ENCODE measurements at places on chromosomes 2 and 18. TPM values are rescaled to one million over a fixed set of nuclear protein-coding genes. Genes with fewer than 3 reads are reported as not detected.

- H3K4me1 ChIP-seq, result no peaks in the 10 kb centered on the region
- no peaks in the 10 kb centered on the region for H3K36me3 ChIP-seq
Measured at GRCh38 chr2:118586312-118586711, 261.1 kb downstream of the EN1 start.

- H3K4me3 ChIP-seq, result no peak overlapping the region
- H3K27me3 ChIP-seq, result no peaks in the 10 kb centered on the region
- no peaks in the 10 kb centered on the region for H3K36me3 ChIP-seq
- no peak overlapping the region for H3K27ac ChIP-seq
- H3K4me1 ChIP-seq, result no peaks in the 10 kb centered on the region
Measured at GRCh38 chr2:51213826-51214225, 181.9 kb upstream of the NRXN1 start.

DNA sequence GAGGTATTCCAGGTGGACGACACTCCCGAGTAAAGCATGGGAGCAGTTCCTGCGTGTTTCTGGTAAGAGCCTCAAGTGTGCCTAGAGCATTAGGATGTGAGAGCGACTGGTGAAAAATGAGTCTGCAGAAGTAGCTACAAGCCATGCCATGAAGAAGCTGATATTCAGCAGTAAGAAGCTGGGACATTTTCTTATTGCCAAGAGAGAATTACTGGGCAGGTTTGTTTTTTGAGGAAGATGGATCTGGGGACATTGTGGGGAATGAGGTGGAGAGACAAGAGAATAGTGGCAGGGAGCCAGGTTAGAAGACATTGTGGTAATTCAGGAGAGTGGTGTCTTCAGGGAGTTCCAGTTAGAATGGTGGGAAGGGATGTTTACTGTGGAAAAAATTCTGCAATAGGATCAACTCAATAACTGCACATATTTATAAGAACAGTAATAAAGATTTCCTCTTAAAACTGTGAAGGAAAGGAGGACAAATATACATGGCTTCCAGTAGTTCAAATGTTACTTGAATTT lies 38.2 kb downstream of the CRIM1 start:
- no peak for DNase-seq
- H3K36me3 ChIP-seq, result no peaks in the 10 kb centered on the region
- peak overlapping the region; percentile 69 for H3K27ac ChIP-seq
- H3K4me1 ChIP-seq, result peaks cover 61% of the 10 kb centered on the region

The SLC9A4 gene
- not detected for total RNA-seq

The PDE11A gene
- total RNA-seq, result 16.8 TPM

- H3K27ac ChIP-seq, result no peak overlapping the region
- no peaks in the 10 kb centered on the region for H3K27me3 ChIP-seq
Measured at GRCh38 chr2:96074156-96074555, 39.4 kb upstream of the GPAT2 start.

- peaks cover 4% of the 10 kb centered on the region for H3K4me1 ChIP-seq
- no peaks in the 10 kb centered on the region for H3K27me3 ChIP-seq
- no peak overlapping the region for H3K27ac ChIP-seq
- H3K36me3 ChIP-seq, result no peaks in the 10 kb centered on the region
- H3K4me3 ChIP-seq, result no peak overlapping the region
Measured at GRCh38 chr18:62289047-62289446, 36.1 kb upstream of the TNFRSF11A start.

GRCh38 chr2:134163336-134163735 lies 90.5 kb upstream of the MGAT5 start:
- H3K27ac ChIP-seq, result no peak overlapping the region
- no peaks in the 10 kb centered on the region for H3K4me1 ChIP-seq
- no peaks in the 10 kb centered on the region for H3K27me3 ChIP-seq

The LRRTM1 gene
- 0.49 TPM for total RNA-seq

DNA sequence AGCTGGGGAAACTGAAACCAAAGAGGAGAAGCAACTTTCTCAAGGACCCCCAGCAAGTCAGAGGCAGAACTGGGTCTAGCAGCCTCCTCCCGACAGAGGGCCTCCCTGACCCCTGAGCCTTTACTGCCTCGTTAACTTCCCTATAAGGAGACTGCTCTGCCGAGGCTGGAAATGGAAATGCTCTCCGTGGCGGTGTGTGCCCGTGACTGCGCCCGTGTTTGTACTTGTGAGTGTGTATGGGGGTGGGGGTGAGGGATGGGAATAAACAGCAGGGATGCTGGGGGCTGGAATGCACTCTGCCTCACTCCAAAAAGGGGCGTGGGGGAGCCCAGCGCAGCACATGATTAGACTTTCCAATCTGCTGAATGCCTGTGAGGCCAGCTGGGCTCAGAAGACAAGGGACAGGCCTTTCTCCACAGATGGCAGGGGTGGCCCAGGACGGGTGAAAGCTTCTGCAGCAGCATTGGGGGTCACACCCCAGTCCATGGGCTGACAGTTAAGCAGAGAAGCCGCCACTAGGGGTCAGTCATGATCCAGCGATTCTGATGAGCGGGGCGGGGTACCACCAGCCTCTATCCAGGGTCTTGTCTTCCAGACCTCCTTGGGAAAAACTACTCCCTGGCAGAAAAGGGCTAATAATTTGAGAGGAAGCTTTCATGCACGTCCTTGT lies 26.8 kb downstream of the MPHOSPH10 start:
- peak overlapping the region; percentile 70 for H3K27ac ChIP-seq
- no peaks in the 10 kb centered on the region for H3K4me1 ChIP-seq

DNA sequence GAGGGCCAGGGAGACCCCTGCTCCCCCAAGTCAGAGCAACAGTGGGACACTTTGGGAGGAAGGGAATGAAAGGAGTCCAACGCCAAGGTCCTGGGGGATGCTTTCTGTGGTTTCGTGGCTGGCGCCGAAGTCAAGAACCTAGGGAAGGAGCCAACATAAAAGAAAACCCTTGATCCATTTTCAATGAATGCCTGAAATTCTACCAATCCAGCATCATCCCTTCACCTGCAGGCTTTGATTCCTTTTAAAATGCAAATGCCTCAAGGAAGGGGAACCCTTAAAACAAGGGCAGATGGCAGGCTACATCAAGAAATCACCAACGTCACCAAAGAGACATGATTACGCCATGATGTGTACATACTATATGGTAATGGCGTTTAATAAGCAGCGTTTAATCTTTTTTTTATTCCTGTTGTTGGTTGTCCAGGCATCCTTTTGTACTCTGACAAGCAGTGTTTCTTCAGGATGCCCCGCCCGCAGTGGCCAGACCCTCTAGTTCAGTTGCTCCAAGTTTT lies 123.3 kb upstream of the SLC1A4 start:
- no peak overlapping the region for H3K27ac ChIP-seq
- peaks cover 13% of the 10 kb centered on the region for H3K4me1 ChIP-seq
- no peak for DNase-seq
- H3K4me3 ChIP-seq, result peak overlapping the region; percentile 66
- H3K27me3 ChIP-seq, result no peaks in the 10 kb centered on the region

- DNase-seq, result no peak
- no peaks in the 10 kb centered on the region for H3K27me3 ChIP-seq
- H3K4me3 ChIP-seq, result no peak overlapping the region
Measured at GRCh38 chr2:19503406-19503805, 145.0 kb upstream of the OSR1 start.

The ST8SIA5 gene
- 0.81 TPM for total RNA-seq

DNA sequence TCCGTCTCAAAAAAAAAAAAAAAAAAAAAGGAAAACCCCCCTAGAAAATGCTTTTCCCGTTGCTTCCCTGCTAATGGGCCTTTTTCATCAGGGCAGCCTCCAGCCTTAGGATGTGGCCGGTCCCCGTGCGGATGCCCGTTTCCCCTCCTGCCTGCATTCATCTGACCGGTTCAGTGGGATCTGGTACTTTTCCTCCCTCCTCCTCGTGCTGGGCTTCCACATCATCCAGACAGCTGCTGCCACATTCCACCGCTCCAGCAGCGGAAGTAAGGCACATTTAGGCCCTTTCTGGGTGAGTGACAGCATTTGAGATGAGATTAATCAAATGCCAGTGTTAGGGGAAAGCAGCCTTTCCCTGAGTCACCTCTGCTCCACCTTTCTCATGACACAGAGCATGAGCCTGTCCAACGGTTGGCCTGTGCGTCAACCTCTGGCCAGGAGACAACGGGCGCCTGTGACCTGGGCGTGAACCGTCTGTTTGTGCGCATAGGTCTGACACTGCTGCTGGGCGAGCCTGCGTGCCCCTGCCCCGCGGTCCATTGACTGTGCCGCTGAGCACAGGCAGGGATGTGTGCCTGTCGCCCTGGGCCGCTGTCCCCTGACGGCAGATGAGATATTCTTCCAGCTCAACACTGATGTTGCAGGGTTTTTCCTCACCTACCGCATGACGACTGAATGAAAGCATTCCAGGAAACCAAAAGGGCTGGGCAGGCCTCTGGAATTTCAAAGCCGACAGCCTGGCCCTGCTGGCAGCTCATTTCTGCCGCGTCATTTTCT lies 174.0 kb downstream of the TGIF1 start:
- DNase-seq, result peak; percentile 86
- H3K27ac ChIP-seq, result peak overlapping the region; percentile 72
- no peak overlapping the region for H3K4me3 ChIP-seq
- H3K27me3 ChIP-seq, result no peaks in the 10 kb centered on the region

The BMP10 gene
- total RNA-seq, result not detected

DNA sequence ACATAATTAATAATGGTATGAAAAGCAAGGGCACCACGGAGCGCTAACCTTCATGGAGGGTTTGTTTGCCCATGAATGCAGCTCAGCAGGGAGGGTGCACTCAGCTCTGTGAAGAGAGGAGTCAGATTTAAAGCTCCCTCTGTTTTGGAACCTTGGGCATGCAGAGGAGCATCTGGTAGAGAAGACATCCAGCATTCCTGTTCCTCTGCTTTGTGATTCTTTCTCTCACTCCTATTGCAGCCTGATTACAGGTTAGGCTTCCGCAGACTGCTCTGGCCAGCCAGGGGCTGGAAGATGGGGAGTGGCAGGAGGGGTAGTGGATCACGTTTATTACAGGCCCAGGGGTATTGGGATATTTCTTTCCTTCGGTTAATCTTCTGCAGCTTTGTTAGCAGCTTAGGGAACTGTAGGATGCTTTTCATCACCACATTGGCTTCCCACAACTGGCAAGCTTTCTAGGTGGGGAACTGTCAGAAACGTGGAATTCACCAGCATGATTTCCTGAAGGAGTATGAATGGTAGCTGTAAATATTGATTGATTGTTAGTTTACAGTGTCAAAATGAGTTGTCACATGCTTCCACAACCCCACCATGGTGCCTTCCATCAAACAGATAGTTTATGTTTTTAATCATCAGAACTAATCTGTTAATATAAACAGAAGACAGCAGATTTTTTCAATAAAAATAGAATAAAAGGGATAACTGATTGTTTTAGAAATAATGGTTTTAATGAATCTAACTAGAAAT lies 201.1 kb downstream of the VAPA start:
- no peaks in the 10 kb centered on the region for H3K4me1 ChIP-seq
- no peak overlapping the region for H3K27ac ChIP-seq
- H3K36me3 ChIP-seq, result no peaks in the 10 kb centered on the region

The RIT2 gene
- total RNA-seq, result not detected

The HMSD gene
- total RNA-seq, result not detected

The MOB4 gene
- 29.1 TPM for total RNA-seq

The TSPYL6 gene
- 0.16 TPM for total RNA-seq

DNA sequence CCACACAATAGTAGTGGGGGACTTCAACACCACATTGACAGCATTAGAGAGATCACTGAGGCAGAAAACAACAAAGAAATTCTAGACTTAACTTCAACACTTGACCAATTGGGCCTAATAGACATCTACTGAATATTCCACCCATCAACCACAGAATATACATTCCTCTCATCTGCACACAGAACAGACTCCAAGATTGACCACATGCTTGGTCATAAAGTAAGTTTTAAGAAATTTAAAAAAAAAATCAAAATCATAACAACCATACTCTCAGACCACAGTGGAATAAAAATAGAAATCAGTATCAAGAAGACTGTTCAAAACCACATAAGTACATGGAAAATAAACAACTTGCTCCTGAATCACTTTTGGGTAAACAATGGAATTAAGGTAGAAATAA lies 9.0 kb upstream of the FLACC1 start:
- no peak overlapping the region for H3K27ac ChIP-seq
- H3K4me3 ChIP-seq, result no peak overlapping the region
- H3K4me1 ChIP-seq, result no peaks in the 10 kb centered on the region
- no peak for DNase-seq

The LIMS4 gene
- total RNA-seq, result 0.33 TPM

The RAD51AP2 gene
- total RNA-seq, result not detected

The CYBRD1 gene
- 193 TPM for total RNA-seq

DNA sequence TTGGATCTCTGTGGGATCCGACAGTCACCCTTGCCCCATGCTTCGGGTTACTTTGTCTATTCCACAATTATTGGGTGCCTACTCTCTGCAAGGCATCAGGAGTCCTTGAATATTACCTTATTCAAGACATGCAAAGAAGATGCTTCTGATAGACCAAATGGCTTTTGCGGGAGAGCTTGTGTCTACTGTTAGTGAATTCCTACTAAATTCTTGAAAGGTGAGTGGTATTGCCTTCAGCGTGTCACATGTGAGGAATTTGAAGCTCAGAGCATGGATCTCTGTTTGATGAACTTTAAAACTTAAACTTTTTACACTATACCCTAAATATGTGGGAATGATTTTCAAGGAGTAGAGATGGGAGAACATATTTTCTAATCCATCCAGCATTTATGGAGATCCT lies 184.4 kb downstream of the LTBP1 start:
- H3K4me1 ChIP-seq, result peaks cover 53% of the 10 kb centered on the region
- H3K27ac ChIP-seq, result no peak overlapping the region
- DNase-seq, result no peak
- no peak overlapping the region for H3K4me3 ChIP-seq
- H3K27me3 ChIP-seq, result no peaks in the 10 kb centered on the region

The FOXD4L1 gene
- 0.14 TPM for total RNA-seq

- H3K36me3 ChIP-seq, result no peaks in the 10 kb centered on the region
- H3K27ac ChIP-seq, result peak overlapping the region; percentile 72
- peak; percentile 88 for DNase-seq
- no peak overlapping the region for H3K4me3 ChIP-seq
Measured at GRCh38 chr2:237256887-237257286, 157.1 kb downstream of the COL6A3 start.

- H3K27me3 ChIP-seq, result no peaks in the 10 kb centered on the region
- no peaks in the 10 kb centered on the region for H3K4me1 ChIP-seq
- peak overlapping the region; percentile 6 for H3K27ac ChIP-seq
- no peak overlapping the region for H3K4me3 ChIP-seq
- peaks cover 36% of the 10 kb centered on the region for H3K36me3 ChIP-seq
- DNase-seq, result no peak
Measured at GRCh38 chr2:207088839-207089238, 76.9 kb downstream of the KLF7 start.

DNA sequence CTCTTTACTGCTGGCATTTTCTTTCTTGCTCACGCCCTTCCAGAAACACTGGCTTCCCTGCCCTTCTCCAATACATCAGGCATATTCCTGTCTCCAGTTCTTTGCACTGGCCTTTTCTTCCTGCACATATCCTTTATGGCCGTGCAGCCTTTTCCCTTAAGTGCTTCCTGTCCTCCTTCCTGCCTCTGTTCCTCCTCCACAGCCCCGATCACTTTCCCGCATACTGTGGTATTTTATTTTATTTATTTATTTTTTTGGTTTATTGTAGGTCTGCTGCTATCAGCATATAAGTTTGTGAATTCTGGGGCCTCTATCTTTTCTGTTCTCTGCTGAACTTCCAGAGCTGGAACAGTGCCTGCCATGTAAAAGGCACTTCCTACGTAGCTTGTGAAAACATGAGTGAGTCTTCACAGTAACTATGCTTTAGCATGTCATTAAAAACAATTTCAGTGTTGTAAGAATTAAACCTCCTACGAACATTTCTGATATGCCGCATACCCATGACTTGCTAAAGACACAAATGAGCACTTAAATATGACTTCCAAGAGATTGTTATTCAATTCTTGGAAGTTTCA lies 289.1 kb downstream of the TRIB2 start:
- H3K4me1 ChIP-seq, result peaks cover 21% of the 10 kb centered on the region
- H3K4me3 ChIP-seq, result no peak overlapping the region
- H3K27ac ChIP-seq, result peak overlapping the region; percentile 53
- DNase-seq, result no peak
- H3K36me3 ChIP-seq, result no peaks in the 10 kb centered on the region
- H3K27me3 ChIP-seq, result no peaks in the 10 kb centered on the region
